Thoracic aorta (tissue), 2 donors: ENCODE measurements at places on chromosomes 5 and 9.

DNA sequence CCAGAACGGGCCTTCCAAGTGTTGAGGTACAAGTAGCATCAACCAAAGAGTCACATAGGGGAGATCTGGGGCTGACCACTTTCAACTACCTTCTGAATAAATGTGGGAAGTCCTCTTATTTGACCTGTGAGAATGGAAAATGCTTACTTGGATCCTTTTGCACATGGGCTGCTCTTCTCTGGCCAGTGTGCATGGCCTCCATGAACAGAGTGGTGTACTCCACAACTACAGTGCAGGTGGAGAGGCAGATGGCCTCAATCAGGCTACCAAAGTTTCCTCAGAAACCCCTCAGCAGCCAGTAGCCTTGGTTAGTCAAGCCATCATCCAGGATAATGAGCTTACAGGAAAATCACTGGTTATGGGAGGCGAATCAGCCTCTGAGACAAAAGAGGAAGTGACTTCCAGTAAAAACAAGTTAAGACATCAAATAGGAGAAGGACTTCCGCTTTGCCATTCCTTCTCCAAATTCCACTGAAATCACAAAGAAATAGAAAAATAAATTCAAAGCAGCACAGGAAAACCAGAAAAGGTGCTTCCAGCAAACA lies 18.3 kb upstream of the FCHO2 start:
- no peaks in the 10 kb centered on the region for H3K27me3 ChIP-seq
- H3K4me1 ChIP-seq, result no peaks in the 10 kb centered on the region
- no peak overlapping the region for H3K4me3 ChIP-seq
- H3K27ac ChIP-seq, result no peak overlapping the region
- no peak for DNase-seq

DNA sequence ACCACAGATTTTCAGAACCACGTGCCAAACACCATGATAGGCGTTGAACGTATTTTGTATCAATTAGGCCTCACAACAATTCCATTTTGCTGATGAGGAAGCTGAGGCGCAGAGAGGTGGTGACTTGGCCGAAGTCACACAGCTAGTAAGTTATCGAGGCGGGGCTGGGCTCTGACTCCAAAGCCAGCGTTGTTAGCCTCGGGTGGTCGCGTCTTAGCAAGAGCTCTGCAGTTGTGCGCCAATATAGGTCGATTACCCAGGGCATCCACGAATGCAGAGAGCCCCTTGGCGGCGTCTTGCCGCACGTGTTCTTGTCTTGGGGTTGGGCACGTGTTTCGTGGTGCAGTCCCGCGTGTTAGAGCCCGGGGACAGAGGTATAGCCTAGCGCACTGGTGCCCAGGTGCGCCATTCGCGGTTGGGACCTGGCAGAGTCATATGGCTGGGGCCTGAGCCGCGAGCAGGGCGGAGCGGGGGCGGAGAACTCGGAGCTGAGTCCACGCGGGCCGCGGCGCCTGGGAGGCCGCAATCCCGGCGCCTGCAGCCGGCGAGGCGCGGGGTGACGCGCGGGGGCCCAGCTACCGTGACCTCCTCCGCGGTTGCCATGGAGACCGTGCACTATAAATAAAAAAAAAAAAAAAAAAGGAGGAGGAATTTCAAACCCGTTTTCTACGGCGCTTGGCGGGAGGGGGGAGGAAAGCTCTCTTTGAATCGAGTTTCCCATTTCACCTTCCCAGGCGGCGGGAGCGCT lies 62.3 kb downstream of the CXXC5 start:
- peaks cover 36% of the 10 kb centered on the region for H3K4me1 ChIP-seq
- H3K36me3 ChIP-seq, result no peaks in the 10 kb centered on the region
- H3K27me3 ChIP-seq, result no peaks in the 10 kb centered on the region
- H3K27ac ChIP-seq, result peak overlapping the region; percentile 12
- no peak for DNase-seq
- H3K4me3 ChIP-seq, result peak overlapping the region; percentile 81

GRCh38 chr5:124872615-124873014 lies 126.2 kb upstream of the ZNF608 start:
- H3K4me3 ChIP-seq, result no peak overlapping the region
- H3K36me3 ChIP-seq, result no peaks in the 10 kb centered on the region
- H3K27me3 ChIP-seq, result no peaks in the 10 kb centered on the region
- no peak overlapping the region for H3K27ac ChIP-seq

GRCh38 chr5:139630855-139631254 lies 17.3 kb upstream of the CXXC5 start:
- no peak overlapping the region for H3K4me3 ChIP-seq
- peaks cover 1% of the 10 kb centered on the region for H3K4me1 ChIP-seq
- no peak overlapping the region for H3K27ac ChIP-seq
- peaks cover 10% of the 10 kb centered on the region for H3K36me3 ChIP-seq
- DNase-seq, result no peak

GRCh38 chr5:119451561-119451960 lies 736 bp upstream of the HSD17B4 start:
- H3K4me3 ChIP-seq, result peak overlapping the region; percentile 97
- H3K27me3 ChIP-seq, result no peaks in the 10 kb centered on the region
- peaks cover 26% of the 10 kb centered on the region for H3K4me1 ChIP-seq
